ENCODE measurements at places on chromosomes 2 and 18.

DNA sequence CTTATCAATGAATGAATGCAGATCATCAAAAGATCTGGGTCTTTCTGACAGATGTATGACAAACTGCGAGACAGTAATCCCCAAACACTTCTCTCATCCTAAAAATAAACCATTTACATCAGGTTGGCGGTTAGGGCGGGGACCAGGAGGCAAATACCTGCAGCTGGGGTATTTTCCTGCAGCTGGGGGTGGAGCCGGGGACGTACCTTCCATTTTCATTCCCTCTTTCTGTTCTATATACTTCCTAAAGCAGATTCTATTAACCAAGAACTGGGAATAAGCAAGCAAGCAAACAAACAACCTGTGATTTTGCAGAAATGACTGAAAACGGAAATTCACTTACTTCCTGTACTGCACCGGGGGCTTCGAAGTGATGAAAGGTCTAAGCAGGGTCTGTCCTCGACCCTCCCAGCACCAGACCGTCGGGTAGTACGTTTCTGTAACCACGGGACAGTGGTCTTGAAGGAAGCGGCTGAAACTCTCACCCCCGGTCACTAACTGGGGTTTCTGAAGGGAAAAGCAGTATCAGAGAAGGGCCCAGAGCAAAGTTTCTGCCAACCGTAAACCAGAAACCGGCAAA lies 1.2 kb downstream of the ABHD3 start:
- DNase-seq, result no peak

DNA sequence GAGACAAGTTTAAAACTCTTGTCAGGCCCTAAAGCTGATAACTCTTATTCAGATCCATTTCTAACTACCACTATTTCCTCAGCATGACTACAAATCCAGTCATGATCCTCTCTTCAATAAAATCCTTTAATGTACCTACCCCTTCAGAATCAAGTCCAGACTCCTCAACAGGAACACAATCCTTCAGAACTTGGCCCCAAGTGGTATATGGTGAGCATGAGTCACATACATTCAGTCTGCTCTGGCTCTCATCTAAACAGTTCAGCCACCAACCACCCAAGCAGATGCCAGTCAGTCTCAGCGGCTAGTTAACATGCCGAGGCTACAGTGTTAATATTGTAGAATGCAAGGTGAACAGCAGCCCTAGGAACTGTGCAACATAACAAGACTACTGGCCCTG lies 9.7 kb downstream of the LMAN2L start:
- DNase-seq, result no peak

- DNase-seq, result no peak
These were observed 147.9 kb downstream of the GREB1L start for GRCh38 chr18:21389903-21390302.

- DNase-seq, result no peak
These were observed 107.9 kb upstream of the NDUFV2 start for GRCh38 chr18:8994603-8995002.

DNA sequence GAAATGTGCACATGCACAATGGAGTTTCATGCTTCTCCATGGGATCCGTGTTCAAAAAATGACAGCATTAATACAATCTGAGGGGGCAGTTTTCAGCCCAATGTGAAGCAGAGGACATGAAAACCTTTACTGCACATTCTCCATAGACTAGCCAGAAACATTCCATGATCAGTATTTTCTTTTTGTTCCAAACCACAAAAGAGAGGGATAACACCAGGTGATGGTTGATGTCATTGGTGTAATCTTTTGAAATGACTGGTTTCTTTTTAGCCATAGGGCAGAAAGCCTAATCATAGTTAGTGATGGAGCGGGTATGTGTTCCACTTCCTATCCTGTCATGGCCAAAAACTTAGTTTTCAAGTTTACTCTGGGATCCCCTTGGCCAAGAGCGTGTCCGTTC lies 1.8 kb upstream of the KYNU start:
- DNase-seq, result no peak

- DNase-seq, result no peak
These were observed 342.3 kb upstream of the MYT1L start for GRCh38 chr2:2673406-2673805.

GRCh38 chr2:73243884-73244570 lies 9.9 kb downstream of the CCT7 start:
- DNase-seq, result no peak

- DNase-seq, result no peak
These were observed 302.4 kb upstream of the NT5C1B start for GRCh38 chr2:18891600-18892345.

- no peak for DNase-seq
These were observed 114.8 kb downstream of the MBD5 start for GRCh38 chr2:148135705-148136104.

DNA sequence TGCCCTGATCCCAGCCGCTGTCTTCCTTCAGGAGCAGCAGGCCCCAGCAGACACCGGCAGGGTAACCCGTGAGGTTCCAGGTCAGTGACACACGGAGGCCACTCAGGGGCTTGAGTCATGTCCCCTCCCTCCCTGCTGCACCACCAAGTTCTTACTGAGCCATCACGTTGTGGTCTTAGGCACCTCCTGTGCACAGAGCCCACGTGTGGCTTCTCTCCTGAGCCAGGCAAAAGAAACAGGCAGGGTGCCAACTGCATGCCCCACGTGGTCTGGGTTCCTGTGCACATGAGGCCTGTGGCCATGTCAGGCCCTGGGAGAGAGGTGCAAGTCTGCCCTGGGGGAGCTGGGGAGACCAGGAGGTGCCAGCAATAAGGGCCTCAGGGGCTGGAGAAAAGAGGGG lies 264.8 kb downstream of the KLHL29 start:
- no peak for DNase-seq

- DNase-seq, result no peak
These were observed 28.7 kb downstream of the CABLES1 start for GRCh38 chr18:23163786-23164533.

DNA sequence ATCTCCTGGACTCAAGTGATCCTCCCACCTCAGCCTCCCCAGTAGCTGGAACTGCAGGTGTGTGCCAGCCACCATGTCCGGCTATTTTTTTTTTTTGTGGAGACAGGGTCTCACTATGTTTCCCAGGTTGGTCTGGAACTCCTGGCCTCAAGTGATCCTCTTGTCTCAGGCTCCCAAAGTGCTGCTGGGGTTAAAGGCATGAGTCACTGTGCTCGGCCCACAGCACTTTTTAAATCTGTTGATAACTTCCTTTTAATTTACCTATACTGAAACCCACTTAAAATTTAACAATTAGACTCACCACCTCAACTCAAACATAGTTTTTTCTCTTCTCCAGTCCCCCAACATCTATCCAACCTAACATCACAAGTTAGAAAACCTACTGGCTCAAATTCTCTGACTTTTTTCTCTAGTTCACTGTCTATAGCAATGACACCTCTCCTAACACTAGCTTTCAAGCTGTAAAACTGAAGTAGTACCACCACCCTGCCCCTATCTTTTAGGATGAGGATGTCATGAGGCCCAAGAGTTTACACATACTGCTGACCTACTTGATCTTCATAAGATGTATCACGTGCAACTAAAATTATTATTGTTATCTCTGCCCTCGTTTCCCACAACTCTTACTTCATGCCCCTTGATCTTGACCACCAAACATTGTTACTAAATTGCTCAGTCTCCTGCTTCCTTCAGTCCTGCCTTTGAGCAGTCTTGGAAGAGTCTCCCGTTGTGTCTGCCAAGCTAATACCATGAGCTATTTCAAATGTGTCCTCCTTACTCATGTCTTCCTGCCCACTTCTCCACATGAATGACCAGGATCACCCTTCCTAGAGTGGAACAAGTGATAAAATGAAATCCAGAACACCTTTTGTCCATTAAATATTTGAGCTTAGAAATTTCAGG lies 142.3 kb upstream of the ZFP36L2 start:
- no peak for DNase-seq

GRCh38 chr18:79564441-79564840 lies 115.2 kb upstream of the CTDP1 start:
- no peak for DNase-seq

GRCh38 chr2:205722283-205722918 lies 40.1 kb downstream of the NRP2 start:
- DNase-seq, result no peak

- DNase-seq, result no peak
These were observed 280.9 kb downstream of the ZNF385B start for GRCh38 chr2:179580378-179581146.

- DNase-seq, result no peak
These were observed 40.7 kb upstream of the NT5C1B start for GRCh38 chr2:18630101-18630500.
